ENCODE measurements at places on chromosomes 4 and X.

GRCh38 chr4:182923366-182923765, 6.2 kb upstream of the DCTD start:
- DNase-seq = no peak

DNA sequence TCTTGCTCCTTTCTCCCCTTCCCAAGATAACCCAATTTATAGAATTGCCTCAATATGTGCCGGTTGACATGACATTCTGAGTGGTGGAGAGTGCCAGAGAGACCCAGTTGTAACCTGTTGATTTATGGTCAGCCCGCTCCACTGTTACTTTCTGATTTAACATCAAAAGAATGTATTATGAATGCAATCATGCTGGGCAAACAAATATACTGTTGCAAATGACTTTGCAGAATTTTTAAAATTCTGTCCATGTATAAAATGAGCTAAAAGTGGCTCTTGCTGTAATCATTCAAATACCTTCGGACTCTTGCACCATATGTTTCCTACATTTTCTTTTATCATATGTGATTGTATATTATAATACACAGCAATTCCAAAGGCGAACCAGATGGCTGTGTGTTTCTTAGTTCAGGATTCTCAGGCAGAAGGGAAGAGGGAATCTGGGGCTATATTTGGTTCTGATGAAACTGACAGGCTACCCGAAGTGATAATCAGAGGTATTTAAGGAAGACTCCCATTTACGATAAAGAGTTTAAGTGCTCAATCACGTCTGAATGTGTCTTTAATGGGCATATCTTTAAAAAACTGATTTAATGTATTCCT, 131.7 kb downstream of the CLCN4 start:
- DNase-seq = no peak

DNA sequence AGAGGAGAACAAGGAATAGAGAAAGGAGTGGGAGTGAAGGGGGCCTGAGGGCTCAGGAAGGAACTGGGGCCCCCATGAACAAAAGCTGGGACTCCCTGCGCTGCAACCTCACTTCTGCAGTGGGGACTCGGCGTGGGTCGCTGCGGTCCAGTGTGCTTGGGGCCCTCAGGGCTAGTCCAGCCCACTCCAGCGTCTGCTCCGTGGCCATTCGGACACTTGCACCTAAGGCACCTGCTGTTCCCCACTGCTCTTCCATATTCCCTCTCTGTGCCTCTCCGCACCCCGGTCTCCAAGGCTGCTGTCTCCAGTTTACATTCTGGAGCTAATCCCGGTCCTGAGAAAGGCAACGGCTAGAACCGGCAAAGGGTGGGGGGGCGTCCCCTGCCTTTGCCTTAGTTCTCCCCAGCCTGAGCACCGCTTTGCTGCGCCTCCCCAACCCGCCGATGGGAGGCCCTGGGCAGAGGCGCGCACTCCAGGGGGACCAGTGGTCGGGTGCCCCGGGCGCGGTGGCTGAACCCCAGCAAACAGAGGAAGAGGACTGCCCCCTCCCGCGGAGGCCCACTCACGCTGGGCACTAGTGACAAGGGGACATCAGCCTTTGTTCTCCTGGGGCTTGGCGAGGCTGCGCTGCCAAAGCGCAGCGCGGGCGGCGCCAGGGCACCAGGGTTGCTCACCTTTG, 327.7 kb upstream of the F9 start:
- DNase-seq = no peak

- DNase-seq = no peak
These were observed 113.8 kb upstream of the PPP2R3B start for GRCh38 chrX:500481-501010.

DNA sequence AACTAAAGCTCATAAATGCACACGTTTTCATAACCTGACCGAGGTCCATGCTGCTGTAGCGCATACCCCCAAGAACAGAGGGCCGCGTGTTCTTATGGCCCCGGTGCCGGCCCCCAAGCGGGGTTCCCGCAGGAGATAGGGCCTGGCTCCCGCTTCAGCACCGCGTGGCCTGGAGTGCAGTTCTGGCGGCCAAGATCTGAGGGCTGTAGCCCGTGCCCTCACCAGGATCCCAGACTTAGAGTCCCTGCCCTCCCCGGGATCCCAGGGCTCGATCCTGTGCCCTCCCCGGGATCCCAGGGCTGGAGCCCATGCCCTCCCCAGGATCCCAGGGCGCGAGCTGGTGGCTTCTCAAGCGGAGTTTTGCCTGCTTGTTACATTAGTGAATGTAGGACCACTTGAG, 1.0 kb upstream of the GRPEL1 start:
- DNase-seq = no peak

DNA sequence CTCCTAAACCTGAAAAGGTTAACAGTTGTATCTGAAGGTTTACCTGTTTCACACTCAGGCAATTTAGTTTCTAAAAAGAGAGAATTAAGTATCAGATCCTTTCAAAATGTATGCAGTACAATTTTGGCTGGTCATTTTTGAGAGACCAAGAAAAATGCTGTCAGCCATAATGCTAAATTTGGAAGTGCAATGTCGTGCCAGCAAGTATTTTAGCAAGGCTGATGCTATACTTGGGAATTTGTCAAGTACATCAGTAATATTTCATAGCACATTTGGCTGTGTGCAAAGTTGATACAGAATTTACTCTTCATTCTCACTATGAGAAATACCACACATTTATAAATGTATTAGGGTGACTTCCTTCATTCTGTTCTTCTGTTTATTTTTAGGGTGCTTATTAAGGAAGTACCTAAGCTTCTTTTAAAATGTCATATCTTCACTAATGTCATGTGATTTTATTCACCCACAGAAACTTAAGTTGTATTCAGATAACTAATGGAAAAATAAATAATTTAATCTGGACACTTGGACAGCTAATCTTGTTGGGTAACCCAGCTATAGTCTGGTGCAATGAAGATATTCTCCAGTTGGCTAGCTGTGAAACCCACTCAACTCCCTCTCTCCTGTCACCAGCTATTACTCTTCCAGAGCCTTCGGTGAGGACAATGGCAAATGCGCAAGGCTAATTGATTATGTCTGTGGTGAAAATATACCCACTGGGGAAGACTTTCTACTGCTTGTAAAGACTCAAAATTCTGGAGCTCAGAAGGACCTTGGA, 84.2 kb upstream of the TLL1 start:
- no peak for DNase-seq

- DNase-seq = no peak
These were observed 44.7 kb downstream of the MAGEB17 start for GRCh38 chrX:16212024-16212423.

DNA sequence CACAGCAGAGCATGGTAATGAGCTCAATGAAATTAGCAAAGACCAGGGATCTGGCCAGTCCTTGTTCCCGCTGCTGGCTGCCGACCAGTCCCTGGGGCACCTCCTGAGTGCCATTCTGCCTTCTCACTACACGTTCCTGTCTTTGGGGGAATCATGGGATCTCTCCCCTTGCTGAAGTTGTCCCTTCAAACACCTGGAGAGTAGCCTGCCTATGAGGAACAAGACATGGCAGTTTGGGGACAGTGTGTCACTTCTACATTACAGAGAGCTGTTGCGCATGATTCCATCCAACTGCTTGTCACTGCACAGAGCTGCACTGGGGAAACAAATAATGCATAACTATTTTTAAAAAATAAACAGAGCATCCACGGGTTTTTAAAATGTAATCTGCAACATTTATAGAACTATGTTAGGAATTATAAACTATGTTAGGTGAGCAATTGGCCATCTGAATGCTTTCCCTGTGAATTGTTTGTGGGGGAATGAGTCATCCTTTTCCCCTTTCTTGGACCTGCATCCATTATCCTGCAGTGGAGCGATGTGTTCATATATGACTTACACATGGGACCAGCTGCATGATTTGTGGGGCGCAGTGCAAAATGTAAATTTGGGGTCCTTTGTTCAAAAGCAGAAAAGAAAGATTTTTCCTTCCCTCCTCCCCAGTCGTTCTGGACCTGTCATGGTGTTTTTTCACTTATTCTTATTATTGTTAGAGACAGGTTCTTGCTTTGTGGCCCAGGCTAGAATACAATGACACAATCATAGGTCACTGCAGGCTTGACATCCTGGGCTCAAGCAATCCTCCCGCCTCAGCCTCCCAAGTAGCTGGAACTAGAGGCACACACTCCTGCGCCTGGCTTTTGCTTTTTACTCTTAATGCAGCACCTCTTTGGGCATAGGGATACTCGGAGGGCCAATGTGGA, 115.0 kb upstream of the TBL1X start:
- no peak for DNase-seq

GRCh38 chr4:26871611-26872010, 11.0 kb downstream of the STIM2 start:
- DNase-seq = no peak

DNA sequence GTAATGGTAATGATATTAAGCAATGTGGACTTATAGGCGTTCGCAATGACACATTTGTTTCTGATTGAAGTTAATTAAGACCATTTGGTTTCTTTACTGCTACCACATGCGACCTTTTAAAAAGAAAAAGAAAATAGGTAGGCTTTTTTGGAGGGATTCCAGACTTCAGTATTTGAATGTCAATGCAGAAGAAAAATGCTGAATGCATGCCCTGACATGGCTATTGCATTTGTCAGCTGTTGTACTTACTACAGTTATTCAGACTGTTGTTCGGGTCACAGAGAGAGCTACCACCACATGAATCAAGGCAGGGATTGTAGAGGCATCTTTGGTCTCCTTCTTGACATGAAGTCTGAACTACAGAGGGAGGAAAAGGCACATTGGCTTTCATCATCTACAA, 163.7 kb downstream of the CORIN start:
- DNase-seq = no peak

GRCh38 chrX:120308959-120309872, 2.0 kb downstream of the TMEM255A start:
- peak; percentile 58 for DNase-seq

DNA sequence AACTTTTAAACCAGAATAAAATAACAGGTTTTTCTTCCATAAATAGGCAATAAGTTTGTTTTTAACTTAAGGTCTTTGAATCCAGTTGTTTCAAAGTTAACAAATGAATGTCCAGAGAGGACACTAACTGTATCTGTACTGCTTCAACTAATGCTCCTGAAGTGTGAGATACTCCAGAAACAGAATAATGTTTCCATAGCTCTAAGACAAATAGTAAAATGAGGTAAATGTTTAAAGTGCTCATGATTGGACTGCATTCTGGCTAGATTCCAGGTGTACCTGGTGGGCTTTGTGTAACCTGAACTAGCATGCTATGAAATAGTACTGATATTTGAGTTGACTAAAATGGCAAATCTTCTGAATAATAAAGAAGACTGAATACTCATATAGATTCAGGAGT, 51.7 kb downstream of the METTL14 start:
- no peak for DNase-seq

DNA sequence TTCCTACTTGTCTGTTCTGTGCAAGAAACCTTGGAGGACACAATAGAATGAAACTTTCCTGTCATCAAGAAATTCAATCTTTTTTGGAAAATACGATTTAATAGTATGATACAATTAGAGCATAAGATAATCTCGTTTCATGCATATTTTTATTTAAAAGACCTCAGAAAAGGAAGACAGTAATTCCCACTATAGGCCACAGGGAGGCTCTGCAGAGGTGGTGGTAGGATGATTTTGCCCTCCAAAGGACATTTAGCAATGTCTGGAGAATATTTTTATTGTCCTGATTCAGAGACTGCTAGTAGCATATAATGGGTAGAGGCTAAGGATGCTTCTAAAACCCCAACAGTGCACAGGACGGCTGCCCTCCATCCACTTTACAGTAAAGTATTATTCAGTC, 68.7 kb downstream of the PAK3 start:
- no peak for DNase-seq

DNA sequence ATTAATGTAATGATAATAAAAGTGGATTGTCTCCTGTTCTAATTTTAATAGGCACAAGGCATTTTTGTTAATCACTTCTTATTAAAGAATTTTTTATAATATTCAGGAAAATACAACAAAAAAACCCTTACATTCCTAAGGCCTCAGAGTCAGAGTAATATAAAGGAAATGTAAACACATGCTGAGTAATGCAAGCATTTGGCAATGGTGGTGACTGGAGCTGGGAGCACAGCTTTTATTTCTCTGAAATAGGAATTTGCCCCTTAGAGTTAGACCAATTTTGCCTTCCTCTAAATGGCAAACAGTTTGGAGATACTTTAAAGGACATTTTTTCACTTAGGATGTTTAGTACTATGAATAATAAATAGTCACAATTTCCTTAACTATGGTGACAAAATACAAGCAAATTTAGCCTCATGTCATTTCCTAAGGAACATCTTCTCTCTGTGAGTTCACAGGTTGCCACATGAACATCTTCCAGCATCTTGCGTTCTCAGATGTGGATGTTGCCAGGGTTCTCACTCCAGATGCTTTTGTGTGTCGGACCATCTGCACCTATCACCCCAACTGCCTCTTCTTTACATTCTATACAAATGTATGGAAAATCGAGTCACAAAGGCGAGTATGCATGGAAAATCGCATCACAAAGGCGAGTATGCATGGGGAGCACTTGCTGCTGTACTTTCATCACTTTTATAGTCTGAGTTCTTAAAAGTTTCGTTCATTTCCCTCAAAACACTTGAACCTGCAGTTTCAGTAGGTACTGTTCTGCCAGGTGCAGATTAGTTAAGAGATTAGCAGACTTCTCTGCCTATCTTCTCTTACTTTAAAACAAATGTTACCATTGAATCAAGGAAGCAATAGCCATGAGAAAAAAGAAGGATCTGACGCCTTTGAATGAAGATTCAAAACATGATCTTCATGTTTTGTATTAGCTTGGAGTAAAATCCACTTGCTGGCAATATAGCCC, 15.9 kb upstream of the F11 start:
- DNase-seq = no peak

DNA sequence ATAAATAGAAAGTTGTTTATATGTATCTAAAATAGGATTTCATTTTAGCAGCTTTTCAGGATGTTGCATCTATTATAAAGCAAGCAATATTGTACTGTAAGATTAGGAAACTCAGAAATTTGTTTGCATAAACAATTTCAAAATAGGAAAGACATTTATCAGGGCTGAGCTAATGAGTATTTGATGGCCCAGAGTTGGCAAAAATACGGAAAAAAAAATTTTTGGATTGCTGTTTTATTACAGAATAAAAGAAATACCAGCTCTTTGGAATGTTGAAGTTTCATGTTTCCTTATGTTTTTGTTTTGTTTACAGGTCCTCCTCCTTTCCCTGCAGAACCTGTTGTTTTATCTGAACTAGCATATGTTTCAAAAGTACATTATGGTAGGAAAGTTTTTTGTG, 14.5 kb downstream of the ADAD1 start:
- no peak for DNase-seq

- DNase-seq = peak; percentile 73
These were observed at the start of gene TMEM185A for GRCh38 chrX:149631234-149632165. TSS of gene TMEM185A (minus strand) at chrX:149631792. CDS start at chrX:149631580, 212 bp downstream.

DNA sequence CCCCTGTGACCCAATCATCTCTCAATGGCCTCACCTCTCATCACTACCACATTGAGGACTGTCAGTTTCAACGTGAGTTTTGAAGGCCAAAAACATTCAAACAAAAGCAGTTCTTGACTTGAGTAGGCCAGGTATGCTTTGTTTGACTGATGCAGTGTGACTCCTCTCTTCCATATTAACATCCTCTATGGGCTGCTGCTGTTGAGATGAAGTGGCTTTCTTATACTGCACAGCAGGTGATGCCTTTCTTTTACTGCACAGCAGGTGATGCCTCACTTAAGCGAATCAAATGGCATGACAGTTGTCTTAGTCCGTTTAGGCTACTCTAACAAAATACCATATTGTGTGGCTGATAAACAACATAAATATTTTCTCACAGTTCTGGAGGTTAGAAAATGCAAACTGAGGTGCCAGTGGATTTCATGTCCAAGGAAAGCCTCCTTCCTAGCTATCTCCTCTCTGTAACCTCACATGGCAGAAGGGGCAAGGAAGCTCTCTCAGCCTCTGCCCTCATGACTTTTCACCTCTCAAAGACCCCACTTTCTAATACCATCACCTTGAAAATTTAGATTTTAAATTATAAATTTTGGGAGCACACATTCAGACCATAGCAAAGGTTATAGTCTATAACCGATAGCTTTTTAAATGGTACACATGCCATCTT, 2267.9 kb upstream of the AGA start:
- no peak for DNase-seq
